ENCODE measurements at places on chromosomes 1 and 21.

DNA sequence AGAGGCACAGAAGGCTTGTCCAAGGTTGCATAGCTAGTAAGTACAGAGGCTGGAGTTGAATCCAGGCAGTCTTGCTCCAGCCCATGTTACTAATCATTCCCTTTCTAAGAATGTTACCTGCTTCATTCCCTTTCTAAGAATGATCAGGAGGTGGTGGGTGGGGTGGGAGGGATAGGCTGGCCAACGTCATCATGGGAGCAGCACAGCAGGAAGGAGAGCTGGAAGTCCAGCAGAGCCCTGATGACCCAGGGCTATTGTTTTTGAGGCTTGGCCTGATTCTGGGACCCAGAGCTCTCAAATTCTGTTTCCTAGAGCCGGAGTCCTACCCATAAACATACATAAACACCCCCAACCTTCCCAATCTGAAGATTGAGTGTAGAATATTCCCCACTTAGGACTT lies 11.8 kb upstream of the CSF1 start:
- no peak for DNase-seq

DNA sequence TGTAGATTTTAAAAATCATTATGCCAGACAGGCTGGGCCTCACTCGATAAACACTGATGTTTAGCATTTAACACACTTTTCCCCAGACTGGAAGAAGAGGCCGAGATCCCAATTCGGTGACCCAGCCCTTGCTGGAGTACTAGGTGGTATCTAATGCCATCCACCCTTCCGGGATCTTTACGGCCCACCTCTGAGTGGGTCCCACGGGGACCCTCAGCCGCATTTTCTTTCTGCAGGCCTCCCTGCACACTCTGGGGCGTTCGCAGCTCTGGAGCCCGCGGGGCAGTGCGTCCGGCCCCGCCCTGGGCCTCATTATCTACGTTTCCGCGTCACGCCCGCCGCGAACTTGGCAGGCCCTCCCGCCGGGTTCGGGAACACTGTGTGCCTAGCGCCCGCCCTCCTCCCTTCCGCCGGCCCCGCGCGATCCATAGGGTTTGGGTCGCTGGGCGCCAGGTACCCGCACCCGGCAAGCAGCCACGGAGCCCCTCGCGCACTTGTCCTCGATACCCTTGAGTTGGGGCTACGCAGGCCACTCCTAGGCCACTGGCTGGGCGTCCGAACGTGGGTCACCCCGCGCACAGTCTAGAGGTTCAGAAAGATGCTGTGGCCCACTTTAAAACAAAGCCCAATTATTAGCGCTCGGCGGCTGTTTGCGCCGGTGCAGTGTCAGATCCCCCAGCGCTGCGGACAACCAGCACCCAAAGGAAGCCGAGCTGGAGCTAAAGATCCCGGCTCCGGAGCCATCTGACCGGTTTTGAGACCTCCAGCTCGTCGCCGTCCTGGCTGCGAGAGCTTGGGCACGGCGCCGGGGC lies 950 bp upstream of the EVA1C start:
- DNase-seq = no peak

GRCh38 chr1:10149231-10149630 lies 61.1 kb upstream of the KIF1B start:
- DNase-seq = no peak

DNA sequence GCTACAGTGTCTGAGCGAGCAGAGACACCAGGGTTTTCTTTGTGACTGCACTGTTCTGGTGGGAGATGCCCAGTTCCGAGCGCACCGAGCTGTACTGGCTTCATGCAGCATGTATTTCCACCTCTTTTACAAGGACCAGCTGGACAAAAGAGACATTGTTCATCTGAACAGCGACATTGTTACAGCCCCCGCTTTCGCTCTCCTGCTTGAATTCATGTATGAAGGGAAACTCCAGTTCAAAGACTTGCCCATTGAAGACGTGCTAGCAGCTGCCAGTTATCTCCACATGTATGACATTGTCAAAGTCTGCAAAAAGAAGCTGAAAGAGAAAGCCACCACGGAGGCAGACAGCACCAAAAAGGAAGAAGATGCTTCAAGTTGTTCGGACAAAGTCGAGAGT lies 2.7 kb downstream of the ZBTB18 start:
- DNase-seq = no peak

DNA sequence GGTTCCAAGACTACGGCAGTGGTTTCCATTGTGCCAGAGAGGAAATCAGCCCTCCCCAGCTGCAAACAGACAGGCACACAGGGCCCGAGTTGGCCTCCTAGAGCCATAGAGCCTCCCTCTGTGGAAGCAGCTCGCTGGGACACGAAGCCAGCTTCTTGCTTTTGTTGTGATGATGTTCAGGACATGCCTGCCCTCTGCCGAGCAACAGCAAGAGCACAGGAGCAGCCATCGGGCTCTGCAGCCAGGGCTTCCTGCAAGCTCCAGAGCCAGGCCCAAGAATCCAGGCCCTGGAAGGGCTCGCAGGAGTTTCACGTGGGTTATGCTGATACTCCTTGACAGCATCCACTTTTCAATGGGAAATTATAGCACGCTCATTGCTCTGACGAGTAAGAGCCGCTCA lies 18.5 kb downstream of the NPHP4 start:
- DNase-seq = no peak
